ENCODE measurements at places on chromosomes 3 and 15.

DNA sequence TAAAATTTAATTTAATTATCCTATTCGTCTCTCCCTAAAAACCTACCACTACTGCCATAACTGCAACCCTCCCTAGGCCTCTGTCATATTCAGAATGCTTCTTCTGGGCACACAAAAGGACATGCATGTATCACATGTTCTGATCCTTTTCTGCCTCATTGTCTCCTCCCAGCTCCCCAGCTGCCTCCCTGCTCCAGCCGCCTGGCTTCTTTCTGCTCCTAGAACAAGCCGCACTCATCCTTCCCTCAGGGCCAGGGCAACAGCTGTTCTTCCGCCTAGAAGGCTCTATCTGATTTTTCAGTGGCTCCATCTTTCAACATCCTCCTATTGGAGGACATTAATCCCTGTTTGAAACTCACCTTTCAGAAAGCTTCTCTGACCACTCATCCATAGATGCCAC, 38.6 kb downstream of the TMED3 start:
- no peak for DNase-seq

- DNase-seq: no peak
Measured at GRCh38 chr3:127726894-127727293, 54.1 kb downstream of the ABTB1 start.

GRCh38 chr3:65348398-65348995, 660.7 kb upstream of the ADAMTS9 start:
- DNase-seq: no peak

GRCh38 chr15:90286678-90287077, 21.2 kb downstream of the NGRN start:
- peak; percentile 13 for DNase-seq

- DNase-seq: no peak
Measured at GRCh38 chr15:58875343-58875742, 58.1 kb downstream of the SLTM start.

DNA sequence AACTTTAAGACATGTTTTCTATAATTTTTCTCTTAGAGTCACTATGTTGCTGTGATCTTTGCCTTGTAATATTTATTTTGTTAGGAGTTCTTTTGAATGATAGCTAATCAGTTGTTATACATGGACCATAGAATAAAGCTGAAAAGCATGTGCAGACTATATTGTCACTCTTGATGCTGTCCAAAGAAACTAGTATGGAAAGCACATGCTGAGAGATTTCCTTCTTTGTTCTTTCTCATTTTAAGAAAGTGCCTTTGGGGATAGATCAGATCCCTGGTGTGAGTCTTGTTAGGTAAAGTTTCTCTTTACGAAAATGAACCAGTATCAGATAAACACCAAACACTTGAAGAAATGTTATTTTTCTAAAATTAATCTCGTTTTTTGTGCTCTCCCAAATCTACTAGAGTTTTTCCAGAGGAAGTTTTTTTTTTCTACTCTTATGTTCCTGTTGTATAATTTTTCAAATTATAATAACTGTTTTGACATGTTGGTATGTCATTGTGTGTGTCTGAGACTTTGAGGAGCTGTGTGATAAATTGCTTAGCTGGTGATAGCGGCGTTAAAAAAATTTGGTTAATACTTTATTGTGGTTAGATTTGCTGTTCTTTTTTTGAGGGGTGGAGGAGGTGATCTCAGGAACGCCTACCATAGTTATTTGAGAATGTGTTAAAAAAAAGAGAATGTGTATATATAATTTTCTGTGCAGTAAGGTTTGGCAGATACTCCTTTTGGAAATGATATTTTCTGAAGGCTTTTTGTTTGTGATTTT, 2.2 kb downstream of the PIAS1 start:
- DNase-seq: no peak

DNA sequence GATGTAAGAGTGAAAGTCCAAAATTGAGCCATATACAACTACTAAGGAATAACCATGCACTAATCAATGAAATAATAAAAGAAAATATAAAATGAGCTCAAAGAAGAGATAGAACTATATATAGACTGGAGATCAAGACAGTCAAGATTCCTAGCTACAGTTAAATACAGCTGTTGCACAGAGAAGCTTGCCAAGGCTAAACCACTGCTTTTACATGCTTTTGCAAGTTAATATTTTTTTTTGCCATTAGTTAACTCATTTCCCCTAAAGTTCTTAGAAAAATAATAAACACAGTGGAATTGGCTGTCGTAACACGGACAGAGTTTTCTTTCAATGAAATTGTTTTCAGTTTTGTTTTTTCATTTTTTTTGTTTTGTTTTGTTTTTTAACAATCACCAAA, 123.0 kb downstream of the VGLL3 start:
- DNase-seq: no peak

Data from T-helper 1 cell (primary cell).